ENCODE measurements at places on chromosomes 1 and 21.

- no peak for DNase-seq
Observed at GRCh38 chr1:77631751-77632150, 50.7 kb downstream of the ZZZ3 start.

DNA sequence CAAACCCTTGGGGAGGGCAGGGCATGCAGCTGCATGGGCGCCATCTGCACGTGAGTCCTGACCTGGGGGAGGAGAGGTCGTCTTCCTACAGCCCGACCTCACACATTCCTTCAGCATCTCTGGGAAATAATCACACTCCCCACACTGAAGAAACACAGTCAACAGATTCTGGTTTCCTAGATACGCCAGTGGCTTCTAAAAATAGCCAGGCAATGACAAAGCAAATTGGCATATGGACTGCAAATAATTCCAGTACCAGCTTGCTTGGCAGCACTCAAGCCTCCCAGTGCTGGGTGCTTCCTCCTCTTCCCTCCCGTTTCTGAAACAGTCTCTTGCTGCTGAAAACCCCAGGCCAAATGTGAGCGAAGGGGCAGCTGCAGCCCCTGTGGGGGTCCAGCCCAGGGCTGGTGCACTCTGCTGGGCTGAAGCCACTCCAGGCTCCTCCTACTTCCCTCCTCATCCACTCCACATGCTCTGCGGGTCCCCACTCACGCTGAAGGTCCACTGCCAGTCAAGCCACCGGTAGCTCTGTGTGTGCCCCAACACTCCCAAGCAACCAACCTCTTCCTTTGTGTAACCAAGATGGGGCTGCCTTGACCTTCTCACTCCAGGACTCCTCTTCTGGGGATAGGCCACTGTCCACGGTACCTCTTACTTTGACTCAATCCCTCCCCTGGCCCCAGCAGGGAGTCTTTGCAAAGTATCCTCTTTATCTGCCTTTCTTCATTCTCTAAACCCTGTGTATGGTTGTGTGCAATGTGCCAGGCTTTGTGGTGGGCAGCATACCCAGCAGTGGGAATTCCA, 69.0 kb downstream of the KCND3 start:
- DNase-seq, result no peak

DNA sequence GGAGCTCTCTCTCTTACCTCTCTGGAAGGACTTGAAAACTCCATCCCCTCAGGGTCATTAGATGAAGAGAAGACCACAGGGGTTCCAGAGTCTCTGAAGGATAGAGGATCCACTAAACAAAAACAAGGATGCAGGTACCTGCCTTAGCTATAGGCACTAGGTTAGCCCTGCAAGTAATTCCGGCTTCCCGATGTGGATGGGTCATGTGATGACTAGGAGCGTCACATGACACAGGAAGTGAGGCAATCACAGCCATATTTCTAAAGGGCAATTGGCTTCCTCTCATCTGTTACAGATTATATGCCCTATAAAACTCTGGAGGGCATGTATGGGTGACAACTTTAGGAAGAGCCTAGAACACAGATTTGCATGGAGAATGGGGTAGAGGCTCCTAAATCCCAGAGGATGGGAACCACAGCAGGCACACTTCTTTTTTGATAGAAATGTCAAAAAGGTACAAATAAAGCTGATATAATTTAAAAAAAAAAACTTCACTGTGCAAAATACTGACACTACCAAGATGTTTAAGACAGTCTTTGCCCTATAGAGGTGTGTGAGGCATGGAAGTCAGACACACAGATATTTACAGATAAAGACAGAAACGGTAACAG, 14.1 kb downstream of the ENTREP3 start:
- DNase-seq, result peak; percentile 92

DNA sequence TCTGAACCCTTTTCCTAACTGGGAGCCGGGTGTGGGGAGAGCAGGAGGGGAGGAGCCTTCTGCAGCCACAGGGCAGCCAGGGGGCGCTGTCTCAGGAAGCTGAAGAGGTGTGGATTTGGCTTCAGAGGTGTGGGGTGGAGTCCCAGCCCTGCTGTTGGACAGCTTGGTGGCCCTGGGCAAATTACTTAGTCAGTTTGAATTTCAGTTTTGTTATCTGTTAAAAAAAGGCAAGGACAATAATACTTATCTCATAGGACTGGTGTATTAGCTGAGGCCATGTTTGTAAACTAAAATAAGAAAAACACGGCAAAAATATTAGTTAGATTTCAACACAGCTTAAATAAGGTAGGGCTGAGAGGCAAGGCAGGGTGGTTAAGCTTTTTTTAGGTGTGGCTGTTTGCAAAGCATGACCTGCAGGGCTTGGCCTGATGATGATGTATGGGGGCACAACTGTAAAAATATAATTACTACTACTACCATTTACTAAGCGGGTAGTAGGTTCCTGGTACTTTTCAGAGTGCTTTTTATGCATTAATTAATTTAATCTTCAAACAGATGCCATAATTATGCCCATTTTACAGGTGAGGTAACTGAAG, 111.8 kb downstream of the PLXNA2 start:
- DNase-seq, result peak; percentile 64
